ENCODE measurements at places on chromosomes 1 and 21.

DNA sequence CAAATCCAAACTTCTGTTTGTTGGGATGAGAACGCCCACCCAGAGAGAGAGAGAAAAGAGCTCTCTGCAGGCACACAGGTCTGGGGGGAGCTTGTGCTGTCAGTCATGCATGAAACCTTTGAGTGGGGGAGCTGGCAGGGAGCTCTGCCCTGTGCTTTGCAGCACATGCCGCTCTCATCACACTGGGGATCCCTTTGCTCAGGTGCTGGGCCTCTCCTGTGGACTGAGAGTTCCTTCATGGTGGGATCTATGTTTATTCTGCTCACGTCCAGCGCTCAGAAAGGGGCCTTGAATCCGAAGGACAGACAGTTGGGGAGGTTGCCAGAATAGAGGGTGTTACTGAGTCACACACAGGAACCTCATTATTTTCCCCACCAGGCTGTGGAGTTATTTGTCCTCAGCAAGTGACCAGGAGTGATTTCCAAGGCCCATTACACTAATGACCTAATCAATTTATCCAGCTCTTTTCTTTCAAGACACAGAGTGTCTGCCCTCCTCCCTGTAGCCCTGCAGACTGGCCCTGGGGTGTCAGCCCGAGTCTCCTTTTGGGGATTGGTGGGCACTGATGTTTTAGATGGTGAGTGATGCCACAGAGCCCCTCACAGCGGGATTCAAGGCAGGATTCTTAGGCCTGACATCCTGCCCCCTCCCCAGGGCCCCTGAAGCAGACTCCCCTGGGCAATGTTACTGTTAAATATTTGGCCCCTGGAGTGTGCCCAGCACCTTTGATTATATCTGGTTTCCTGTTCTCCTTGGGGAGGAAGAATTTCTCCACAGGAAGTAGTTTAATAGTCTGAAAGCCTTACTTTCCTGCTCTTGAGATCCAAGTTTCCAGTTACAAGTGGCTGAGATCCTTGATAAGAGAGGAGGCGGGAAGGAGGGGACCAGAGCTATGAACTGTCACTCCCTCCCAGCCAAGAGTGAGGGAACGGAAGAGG, 22.3 kb downstream of the MYBPH start:
- no peak for DNase-seq

GRCh38 chr1:29201595-29202051, 19.9 kb upstream of the SRSF4 start:
- no peak for DNase-seq

DNA sequence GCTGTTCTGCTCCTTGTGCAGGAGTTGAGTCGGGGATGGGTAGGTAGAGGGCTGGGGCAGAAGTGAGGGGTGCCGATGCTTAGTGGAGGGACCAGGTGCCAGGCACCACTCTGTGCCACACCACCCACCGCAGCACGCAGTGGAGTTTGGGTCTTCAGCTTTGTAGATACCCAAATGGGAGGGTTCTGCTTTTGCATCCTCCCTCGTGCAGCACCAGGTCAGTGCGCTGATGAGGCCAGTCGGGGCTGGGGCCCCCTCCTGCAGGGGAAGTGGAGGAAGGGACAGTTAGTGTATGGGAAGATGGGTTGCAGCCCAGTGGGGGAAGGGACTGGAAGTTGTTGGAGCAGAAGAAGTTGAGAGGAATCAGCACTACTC, 244.0 kb downstream of the RHOU start:
- DNase-seq, result no peak

- DNase-seq, result peak; percentile 51
Observed at GRCh38 chr1:23889074-23889473, 21.0 kb upstream of the FUCA1 start.

DNA sequence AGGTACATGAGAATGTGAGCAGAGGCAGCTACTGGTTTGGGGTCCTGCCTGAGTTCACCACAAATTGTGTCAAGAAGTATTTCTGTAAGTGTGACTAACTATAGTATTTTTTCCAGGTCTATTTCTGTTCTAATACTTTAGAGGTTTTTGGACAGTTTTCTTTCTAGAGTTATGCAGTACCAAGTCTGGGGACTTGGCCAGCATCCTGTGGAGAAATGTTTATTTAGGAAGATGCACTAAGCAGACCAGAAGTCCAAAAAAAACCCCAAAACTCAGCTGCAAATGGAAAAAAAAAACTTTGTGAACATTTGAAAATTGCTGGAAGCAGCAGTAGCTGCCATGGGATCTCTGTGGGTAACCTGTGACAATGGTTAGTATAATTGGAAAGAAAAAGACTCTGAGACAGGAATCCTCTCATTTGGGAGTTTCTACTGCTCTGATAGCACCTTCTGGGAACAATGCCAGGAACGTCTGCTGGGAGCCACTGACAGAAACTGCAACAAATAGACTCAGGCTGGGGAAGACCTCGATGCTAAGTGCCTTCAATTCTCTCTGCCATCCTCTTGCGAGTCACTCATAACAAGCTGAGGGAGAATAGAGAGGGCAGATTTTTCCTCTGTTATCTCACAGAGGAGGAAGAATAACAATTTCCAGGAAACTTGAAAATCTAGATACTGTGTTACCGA, 37.6 kb downstream of the OR10R2 start:
- no peak for DNase-seq

DNA sequence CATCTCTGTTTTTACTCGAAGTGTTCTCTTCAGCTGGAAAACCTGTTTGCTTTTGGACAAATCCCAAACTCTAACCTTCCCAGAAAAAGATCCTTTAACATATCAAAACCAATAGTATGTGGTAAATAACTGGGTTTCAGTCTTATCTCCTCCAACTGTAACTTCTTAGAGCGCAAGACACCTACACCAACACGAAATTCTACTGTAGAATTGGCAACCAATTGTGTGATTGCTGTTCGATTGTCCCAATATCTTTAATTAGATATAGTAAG, 5.8 kb upstream of the MPZL1 start:
- DNase-seq, result no peak

- DNase-seq, result peak; percentile 21
Observed at GRCh38 chr1:28577052-28577678, 14.9 kb upstream of the RAB42 start.

DNA sequence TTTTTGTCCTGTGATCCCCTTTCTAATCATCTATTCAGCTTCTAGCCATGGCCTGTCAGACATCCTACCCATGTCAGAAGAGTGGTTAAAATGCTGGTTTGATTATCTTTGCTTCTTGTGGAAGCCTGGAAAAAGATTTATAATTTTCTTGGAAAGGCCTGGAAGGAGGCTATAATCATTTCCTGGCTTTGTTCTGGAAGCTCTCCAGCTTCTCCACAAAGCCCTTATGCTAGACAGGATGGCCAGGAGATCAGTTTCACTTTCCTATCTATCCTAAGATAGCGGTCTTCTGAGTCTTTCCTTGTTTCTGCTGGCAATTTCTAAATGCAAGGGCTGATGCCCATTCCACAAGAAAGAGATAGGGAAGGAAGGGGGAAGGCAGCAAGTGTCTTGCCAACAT, 90.9 kb upstream of the SLC44A3 start:
- no peak for DNase-seq

DNA sequence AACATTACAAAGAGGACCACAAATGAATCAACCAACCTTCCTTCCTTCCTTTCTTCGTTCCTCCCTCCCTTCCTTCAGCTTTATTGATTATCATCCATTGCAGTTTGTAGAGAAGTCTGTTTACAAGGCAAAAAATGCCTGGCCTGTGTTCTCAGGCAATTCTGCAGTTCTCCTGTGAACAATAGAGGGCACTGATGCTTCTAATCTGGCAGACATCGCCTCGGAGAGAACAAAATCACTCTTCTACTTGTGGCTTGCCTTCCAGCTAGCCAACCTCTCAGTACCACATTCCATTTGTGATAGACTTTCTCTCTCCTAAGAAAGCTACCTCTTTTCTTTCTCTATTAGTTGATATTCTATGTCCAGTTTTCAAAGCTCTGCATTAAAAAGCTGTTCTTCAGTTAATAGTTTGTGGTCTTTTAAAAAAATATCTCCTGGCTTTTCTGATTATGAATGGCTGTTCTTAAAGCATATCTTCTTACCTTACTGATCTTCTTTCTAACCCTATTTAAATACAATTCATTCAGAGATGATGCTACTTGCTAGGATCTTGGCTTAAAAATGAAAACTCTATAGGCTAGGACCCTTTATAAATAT, 26.9 kb upstream of the ESRRG start:
- DNase-seq, result peak; percentile 66

DNA sequence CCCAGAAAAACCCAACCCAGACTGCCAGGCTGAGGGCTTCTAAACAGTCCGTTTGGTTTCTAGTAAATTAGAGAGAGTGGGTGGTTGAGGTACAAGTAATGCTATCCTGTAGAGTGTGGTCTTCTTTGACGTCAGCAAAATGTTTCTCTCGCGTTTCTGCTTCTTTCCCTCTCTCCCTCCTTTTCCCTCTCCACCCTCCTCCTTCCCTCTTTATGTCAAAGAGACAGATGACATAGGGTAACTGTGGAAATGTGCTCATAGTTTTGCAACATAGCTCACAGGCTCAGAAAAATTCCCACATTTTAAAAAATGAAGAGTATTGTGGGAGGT, 158.3 kb downstream of the TOMM20 start:
- no peak for DNase-seq

GRCh38 chr1:35640380-35641232, 720 bp downstream of the PSMB2 start:
- no peak for DNase-seq

GRCh38 chr21:38979271-38980121, 173.8 kb downstream of the ETS2 start:
- DNase-seq, result no peak

GRCh38 chr1:25560001-25560400, 16.6 kb downstream of the LDLRAP1 start:
- DNase-seq, result no peak

GRCh38 chr1:117566556-117566955, 39.3 kb upstream of the TENT5C start:
- DNase-seq, result no peak

- no peak for DNase-seq
Observed at GRCh38 chr1:115762779-115763178, 5.7 kb downstream of the CASQ2 start.

DNA sequence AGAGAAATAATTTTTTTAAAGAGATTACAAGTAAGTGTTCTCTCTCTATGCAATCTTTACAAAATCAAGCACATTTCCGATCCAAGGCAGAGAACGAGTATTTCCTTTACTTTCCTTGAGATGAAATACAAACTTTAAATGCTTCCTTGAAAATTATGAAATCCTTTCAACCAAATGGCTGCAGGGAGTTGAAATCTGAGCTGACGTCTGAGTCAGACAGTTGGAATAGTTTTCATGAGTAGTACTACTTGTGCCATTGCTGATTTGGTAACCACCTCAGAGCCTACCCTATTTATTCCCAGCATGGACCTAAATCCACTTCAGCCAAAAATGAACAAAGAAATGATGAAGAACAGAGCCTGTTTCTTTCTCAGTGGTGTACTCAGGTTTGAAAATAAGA, 183.6 kb downstream of the GIPC2 start:
- no peak for DNase-seq

DNA sequence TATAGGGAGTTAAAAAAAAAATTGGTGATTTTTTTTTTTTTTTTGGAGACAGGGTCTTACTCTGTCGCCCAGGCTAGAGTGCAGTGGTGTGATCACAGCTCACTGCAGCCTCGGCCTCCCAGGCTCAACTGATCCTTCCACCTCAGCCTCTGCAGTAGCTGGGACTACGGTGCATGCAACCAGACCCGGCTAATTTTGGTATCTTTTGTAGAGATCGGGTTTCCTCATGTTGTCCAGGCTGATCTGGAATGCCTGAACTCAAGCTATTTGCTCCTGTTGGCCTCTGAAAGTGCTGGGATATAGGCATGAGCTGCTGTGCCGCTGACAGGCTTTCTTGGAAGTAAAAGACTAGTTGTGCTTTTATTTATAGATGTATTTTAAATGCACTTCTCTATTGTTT, 3.0 kb downstream of the CDC42 start:
- DNase-seq, result no peak

DNA sequence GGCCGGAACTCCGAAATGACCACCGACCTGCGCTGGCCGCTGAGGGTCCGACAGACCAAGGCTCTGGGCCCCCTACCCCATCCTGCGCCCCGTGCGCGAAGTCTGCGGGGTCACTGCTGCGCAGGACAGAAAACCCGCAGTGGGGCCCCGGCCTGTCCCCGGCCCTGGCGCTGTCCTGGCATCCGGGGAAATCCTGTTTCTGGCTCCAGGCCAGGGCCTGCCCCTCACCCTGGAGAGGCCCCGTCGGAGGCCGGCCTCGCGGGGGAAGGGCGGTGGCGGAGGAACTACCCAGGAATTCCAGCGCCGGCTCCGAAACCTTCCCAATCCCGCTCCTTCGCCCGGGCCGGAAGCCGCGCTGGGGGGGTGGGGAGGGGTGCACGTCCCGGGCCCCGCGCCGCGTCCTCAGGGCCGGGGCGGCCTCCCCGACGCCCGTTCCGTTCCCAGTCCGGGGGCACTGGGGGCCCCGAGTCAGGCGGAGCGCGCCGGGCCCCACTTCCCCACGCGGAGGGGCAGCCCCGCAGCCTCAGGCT, 77.0 kb downstream of the MORN1 start:
- DNase-seq, result no peak

DNA sequence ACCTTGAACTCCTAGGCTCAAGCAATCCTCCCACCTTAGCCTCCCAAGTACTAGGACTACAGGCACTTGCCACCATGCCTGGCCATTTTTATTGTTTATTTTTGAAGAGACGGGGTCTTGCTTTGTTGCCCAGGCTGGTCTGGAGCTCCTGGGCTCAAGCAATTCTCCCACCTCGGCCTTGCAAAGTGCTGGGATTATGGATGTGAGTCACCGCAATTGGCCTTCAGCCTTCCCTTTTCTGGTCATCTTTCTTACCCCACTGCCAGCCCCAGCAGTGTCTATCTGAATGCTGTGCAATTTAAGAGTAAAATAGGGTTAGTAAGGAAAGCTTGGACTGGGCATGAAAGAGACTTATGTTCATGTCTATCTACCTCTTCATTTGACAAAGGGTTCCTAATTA, 6.1 kb upstream of the KLF17 start:
- no peak for DNase-seq

GRCh38 chr1:213987422-213987926, 299 bp upstream of the PROX1 start:
- DNase-seq, result peak; percentile 62

GRCh38 chr1:170533298-170533697, 1.3 kb downstream of the GORAB start:
- DNase-seq, result no peak

Measured in MM.1S (cell line).